Activated CD8-positive, alpha-beta memory T cell treated with anti-CD3 and anti-CD28 coated beads for 48 hours (primary cell): ENCODE measurements at places on chromosomes 4 and X.

GRCh38 chr4:143212566-143212965 is 27.8 kb downstream of the USP38 start:
- DNase-seq: no peak

GRCh38 chrX:148661035-148661434 is 160.6 kb downstream of the AFF2 start:
- no peak for DNase-seq

GRCh38 chr4:29259556-29259955 is 1460.6 kb upstream of the PCDH7 start:
- DNase-seq: no peak

DNA sequence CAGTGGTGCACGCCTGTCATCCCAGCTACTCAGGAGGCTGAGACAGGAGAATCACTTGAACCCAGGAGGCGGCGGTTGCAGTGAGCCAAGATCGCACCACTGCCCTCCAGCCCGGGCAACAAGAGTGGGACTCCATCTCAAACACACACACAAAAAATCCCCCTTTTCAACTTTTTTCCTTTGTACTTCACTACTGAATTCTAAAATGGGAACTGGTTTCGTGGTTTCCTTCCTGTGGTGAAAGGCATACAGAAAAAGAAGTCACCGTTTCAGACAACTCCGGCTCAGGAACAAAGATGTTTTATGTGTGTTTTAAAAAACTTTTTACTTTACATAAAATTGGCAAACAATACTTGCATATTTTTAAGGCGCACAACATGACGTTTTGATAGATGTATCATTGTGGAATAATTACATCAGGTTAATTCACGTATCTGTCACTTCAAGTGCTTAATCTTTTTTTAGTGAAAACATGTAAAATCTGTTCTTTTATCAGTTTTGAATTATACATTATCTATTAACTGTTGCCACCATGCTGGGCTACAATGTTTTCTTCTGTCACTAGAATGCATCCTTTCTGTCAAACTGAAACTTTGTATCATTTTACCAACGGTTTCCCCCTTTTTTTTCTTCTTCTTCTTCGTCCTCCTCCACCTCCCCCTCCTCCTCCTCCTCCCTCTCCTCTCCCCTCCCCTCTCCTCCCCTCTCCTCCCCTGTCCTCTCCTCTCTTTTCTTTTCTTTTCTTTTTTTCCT is 186.0 kb downstream of the CRLF2 start:
- no peak for DNase-seq

- no peak for DNase-seq
Measured at GRCh38 chr4:48683784-48684666, 96.1 kb downstream of the FRYL start.

DNA sequence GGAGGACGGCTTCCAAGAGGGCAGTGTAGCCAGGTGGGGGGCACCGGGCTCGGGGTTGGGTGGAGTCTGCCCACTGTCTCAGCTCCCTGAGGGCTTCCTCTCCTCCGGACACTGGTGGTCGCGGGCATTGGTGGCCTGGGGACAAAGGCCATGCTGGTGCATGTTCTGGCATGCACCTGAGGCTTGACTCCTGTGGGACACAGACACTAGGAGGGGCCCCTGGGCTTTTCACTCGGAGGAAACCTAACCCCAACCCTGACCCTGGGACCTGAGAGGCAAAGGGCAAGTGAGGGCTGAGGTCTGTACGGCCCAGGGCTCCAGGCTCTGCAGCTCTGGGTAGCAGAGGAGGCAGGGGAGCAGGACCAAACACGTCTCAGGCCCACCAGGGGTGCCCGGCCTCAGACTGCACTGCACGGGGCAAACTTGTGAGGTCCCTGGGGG is 22.3 kb upstream of the FGFR3 start:
- no peak for DNase-seq

GRCh38 chrX:109843963-109844751 is 111.1 kb upstream of the ACSL4 start:
- no peak for DNase-seq

GRCh38 chr4:140790765-140791164 is 34.6 kb upstream of the TBC1D9 start:
- no peak for DNase-seq

DNA sequence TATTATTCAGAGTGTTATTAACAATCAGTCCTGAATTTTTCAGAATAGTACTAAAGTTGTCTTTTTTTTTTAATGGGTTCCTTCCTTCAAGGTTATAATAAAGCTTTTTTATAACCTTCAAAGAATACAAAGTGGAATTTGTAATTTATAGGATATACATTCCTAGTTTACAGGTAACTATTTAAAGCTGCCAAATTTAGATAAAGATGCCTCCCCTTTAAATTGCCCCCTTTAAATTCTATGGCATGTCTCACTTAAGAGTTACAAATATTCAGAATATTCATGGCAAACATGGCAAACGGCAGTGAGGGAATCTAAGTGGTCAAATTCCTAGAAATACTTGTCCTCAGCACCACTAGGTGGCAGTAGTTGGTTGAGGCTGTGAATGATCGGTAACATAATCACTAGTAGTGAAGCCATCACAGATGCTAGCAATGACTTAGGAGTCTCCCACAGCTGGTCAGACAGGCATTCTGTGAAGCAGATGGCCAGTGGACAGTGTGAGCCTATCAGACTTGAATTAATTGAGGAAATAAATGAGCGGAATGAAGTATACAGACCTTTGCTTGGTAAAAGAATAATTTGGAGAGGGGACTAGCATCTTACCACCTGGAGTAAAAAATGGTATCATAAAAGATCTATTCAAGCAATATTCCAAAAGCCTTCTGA is 86.4 kb downstream of the CBR4 start:
- peak; percentile 10 for DNase-seq

- DNase-seq: no peak
Measured at GRCh38 chrX:135024526-135024925, 2.2 kb upstream of the RTL8B start.

DNA sequence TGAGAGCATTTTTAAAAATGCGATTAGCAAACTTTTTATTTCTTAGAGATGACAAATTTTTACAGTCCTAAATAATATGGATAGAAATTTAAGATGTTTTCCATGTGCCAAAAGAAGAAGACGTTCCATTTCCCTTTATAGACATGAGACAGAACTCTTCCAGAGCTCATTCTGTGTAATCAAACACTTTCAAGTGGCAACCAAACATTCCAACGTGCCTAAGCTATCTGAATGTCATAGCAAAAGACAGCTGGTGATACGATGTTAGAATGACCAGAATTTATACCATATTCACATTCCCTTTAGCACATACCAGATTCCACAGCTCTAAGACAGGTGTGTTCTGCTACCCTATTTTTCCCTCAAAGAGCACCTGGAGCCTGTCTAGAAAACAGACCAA is 133.2 kb downstream of the ENOX2 start:
- DNase-seq: no peak

- DNase-seq: no peak
Measured at GRCh38 chrX:11188664-11189063, 77.5 kb downstream of the HCCS start.

GRCh38 chrX:148371291-148371690 is 129.1 kb upstream of the AFF2 start:
- DNase-seq: no peak

DNA sequence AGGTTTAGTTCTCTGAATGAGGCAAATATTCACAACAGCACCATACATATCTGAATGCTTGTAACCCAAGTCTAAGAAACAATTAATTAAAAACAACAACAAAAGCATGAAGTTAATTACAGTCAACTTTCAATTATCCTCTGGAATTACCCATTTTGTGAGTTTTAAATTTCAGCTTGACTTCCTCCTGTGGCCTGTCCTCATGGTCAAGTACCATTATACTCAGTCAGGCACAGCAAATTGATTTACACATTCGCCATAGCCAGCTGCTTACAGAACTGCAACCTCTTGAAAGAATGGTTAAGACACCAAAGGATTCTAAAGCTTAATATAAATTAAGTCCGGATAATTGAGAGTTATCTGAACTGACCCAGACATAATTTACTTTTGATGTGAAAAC is 306.5 kb downstream of the CAMK2D start:
- no peak for DNase-seq

DNA sequence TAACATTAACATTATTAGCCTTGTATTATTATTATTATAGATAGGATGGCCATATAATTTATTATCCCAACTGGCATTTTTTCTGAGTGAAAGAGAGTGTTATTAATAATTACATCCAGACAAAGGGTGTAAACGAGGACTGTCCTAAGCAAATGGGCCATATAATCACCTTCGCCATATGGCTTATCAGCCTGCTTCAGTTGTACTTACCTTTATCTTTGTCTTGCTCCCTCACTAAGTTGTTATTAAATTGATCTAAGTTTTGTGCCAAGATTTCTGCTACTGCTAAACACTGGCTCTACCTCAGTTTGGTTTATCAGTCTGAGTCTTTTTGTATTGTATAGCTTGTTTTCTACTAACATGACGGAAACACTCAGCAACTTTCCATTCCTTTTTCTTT is 76.9 kb downstream of the STIM2 start:
- DNase-seq: no peak

DNA sequence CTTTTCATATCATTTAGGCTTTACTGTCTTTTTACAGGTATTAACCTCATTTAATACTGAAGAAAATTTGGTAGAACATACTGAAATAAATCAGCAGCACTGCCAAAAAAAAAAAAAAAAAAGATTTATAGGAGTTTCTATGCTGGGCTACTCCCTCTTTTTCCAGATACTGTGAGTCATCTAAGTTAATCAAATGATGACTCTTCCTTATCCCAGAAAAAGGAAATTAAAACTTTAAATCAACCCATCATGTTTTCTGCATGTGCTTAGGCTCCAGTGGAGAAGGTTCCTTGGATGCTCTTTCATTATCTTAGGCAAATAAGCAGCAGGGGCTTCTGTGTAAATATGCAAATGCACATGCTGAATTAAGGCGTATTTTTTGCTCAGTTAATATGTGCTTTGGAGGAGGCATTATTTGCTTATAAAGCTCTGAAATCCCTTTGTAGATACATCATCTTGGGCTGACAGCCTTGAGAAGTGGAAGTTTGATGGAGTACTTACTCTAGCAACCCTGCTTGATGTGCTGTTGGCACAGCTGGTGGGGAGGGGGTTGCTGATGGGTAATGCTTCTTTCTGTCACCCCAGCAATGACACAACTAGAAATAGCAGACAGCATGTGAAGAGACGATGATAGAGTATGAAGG is 136.1 kb downstream of the C4orf33 start:
- no peak for DNase-seq

- DNase-seq: no peak
Measured at GRCh38 chrX:136920001-136920400, 39.5 kb upstream of the RBMX start.

DNA sequence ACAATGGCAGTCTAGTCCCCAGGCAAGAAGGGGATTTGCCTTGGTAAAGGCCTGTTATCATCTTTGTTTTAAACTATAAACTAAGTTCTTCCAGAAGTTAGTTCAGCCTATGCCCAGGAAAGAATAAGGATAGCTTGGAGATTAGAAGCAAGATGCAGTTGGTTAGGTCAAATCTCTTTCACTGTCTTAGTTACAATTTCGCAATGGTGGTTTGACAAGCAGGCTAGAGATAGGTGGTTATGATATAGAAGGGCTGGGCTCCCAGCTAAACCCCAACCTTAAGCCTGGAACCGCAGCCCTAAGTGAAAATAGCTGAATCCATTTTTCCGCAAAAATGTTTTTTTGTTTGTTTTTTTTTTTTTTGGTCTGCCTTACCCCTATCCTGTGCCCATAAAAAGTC is 41.8 kb upstream of the NEIL3 start:
- no peak for DNase-seq

DNA sequence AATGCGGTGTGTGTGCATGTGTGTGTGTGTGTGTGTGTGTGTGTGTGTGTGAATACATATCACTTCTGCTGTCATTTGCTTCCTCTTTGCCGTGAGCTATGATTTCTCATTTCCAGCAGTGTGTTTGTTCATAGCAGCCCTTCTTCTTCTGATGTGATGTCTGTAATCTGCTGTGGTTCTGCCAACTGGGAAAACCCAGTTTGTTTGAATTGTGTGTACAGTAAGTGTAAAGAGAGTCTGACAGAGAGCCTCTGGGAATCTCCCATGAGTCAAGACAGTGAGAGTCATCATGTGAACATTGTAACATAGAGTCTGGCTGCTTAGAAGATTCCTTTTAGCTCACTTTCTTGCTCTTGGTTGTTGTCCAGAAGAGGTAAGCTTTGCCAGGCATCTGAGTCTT is 8.4 kb upstream of the NWD2 start:
- DNase-seq: no peak

- DNase-seq: no peak
Measured at GRCh38 chrX:80765220-80765625, 44.5 kb downstream of the BRWD3 start.

DNA sequence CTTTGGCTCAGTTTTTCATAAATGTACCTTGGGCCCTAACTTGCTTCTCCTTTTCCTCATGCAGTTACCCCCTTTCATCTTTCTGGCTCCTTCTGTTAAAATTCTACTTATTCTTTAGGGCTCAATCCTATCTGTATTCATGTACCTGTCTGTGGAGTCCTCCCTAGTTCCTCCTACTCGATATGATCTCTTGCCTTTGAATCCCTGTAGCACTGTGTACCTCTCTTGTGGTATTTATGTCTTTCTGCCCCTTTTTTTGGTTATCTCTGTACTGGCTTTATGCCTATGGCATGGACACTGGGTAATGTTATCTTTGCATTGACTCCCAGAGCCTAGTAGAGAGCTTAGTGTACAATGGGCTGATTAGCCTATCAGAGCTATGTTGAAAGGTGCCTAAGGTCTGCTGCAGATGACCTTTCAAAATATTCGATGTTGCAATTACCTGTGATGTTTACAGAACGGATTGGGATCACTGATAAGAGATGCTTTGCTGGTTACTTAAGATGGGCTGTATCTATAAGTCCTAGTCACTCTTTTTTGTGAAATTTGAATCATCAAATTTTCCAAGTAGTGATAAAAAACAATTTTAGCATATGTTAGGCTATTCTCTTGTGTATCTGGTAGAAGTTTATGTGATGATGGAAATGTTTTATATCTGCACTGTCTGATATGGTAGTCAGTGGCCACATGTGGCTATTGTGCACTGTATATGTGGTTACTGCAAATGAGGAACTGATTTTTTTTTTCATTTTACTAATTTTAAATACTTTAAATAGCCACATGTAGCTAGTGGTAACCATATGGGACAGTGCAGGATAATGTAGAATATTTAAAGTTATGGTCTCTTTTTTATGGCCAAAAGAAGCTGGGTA is 33.5 kb downstream of the TMEM164 start:
- DNase-seq: no peak

DNA sequence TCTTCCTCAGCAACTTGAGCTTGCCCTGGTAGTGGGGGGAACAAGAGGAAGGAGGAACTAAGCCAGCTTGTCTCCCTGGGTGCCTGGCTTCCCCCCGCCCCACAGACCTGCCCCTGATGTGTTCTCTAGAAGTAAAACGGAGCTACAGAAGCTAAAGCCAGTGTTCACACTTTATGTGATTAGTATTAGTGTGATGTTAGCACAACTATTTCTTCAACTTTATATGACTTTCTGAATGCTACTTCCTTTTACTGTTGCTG is 10.7 kb downstream of the RGS12 start:
- no peak for DNase-seq

GRCh38 chr4:168978001-168978700 is 31.9 kb downstream of the CBR4 start:
- no peak for DNase-seq

- DNase-seq: no peak
Measured at GRCh38 chrX:9905288-9905687, 61.9 kb upstream of the CLDN34 start.
